Right ventricle myocardium inferior (tissue), 1 donor: ENCODE measurements at places on chromosomes 2 and 18.

GRCh38 chr2:160169471-160169870 is 30.6 kb downstream of the ITGB6 start:
- no peak for DNase-seq

DNA sequence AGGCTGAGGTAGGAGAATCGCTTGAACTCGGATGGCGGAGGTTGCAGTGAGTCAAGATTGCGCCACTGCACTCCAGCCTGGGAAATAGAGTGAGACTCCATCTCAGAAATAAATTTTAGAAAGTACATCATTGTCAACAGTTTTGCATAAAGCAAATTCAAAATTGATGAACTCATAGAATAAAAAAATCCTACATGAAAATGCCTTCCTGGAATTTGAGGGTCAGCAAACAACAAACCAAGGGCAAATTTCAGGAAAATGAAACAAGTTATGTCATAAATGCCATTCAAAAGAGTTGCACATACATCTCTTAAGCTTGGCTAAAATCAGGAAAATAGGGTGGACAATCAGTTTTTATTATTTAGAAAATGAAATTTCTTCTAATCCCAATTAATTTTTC is 45.1 kb downstream of the COL5A2 start:
- DNase-seq = no peak

- no peak for DNase-seq
Measured at GRCh38 chr18:12928641-12929040, 19.2 kb upstream of the SEH1L start.

- DNase-seq = no peak
Measured at GRCh38 chr2:188414869-188415753, 123.4 kb downstream of the GULP1 start.

DNA sequence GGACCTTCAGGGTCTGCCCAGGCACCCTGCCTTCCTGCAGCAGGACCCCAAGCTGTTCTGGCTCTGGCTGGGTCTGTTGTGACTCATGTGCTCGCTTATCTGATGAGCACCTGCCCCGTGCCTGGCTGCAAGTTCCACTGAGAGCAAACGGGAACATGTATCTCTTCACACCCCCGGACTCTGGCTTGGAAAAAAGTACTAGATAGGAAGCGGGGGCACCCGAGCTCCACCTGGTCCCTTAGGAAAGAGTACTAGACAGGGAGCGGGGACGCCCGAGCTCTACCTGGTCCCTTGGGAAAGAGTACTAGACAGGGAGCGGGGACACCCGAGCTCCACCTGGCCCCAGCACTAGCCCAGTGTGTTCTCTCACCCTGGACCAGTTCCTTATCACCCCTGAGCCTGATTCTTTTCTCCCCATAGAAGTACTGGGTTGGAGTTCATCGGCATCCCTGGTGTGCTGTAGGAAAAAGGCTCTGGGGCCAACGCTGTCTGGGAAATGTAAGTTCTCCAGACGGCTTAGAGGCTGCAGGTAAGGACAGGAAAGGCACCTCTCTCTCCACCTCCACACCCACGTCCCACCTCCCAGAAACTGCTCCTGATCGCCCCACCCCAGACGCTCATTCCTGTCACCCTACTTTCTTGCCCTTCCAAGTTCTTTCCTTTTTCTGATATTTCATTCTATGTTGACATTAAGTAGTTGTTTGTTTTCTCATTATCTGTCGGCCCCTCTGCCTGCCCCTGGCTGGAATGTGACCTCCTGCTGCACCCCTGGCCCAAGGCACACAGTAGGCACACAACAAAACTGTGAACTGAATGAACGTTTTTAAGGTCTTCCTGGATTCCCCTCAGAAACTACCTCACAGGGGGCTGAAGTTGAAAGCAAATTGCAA is 40.2 kb downstream of the HDAC4 start:
- no peak for DNase-seq

DNA sequence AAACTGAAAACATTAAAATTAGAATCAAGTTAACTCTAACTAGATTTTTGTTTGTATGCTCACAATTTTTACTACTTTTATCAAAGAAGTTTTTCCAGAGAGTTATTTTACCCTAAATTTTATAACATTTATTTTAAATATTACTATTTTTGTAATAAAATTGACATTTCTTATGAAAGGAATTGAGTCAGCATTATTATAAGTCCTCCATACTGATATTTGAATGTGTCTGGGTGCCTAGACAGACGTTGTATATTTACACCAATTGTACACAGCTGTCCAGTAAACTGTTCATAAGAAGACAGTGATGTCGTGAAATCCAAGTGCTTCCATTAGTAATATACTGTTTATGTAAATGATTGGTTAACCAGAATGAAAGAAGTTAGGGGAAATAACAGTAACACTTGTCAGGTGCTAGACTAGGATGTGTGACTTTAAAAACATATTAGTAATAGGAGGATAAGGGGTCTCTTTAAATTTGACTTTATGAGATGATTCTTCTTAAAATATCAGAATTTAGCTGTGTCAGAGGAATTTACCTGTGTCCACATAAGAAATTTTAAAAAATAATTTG is 73.7 kb downstream of the TANK start:
- DNase-seq = no peak

DNA sequence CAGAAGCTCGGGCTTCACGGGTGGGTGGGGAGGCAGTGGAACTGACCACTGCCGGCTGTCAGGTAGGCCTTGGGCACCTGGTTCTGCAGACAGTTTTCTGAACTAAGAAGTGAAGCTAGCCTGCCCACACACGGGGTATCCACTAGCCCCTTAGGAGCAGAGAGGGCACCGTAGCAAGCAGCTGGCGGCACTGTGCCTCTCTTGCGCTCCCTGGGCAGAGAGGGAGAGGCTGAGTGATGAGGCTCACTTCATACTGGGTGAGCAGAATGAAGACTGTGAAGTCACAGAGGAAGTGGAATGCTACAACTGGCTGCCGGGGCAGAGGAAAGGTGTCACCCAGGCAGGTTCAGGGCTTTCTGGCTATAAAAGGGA is 753 bp downstream of the ITPRIPL1 start:
- no peak for DNase-seq

DNA sequence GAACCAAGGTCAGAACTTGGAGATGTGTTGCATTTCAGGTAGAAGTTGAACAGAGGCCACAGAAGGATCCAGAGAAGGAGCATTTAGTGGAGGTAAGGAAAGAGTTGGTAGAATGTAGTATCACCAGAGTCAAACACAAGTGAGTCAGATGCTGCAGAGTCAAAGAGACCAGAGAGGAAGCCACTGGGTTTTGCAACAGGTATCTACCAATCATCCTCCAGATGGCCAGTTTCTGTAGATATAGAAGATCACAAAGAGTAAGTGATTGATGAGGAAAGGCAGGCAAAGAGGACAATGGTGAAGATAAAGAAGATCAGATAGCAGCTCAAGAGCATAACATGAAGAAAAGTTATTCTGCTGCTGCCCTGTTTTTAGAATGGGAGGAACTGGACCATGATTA is 75.9 kb downstream of the GTF3C3 start:
- no peak for DNase-seq

GRCh38 chr2:236899950-236900640 is 185.6 kb upstream of the COPS8 start:
- no peak for DNase-seq

DNA sequence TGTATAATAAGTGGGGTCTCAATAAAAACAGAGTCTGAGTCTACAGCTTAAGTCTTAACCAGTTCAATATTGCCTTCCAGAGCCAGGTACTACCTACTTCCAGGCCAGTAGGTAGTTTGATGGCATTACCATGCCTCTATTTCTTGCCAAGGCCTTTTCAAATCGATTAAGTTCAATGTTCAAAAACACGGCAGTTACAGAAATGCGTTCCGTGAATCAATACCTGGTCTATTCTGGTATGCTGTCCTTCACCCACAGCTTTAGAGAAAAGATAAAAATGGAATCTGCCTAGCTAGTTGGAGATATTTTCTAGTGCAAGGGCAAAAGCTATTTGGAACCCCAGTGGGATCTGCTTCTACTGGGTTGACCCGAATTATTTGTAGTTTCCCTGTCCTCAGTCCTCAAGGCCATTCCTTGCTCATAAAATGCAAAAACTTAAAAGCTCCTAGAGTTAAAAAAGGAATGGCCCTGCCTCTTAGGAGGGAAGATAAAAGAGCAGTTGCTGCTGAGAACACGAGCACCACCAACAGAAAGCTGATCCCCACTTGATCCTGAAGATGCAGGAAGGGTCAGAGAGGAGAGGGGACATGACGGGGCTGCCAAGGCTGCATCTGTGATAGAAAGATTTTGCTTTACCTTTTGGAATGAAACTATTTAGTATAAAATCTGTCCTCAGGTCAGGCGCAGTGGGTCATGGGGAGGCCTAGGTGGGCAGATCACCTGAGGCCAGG is 109.6 kb upstream of the SCG2 start:
- no peak for DNase-seq

DNA sequence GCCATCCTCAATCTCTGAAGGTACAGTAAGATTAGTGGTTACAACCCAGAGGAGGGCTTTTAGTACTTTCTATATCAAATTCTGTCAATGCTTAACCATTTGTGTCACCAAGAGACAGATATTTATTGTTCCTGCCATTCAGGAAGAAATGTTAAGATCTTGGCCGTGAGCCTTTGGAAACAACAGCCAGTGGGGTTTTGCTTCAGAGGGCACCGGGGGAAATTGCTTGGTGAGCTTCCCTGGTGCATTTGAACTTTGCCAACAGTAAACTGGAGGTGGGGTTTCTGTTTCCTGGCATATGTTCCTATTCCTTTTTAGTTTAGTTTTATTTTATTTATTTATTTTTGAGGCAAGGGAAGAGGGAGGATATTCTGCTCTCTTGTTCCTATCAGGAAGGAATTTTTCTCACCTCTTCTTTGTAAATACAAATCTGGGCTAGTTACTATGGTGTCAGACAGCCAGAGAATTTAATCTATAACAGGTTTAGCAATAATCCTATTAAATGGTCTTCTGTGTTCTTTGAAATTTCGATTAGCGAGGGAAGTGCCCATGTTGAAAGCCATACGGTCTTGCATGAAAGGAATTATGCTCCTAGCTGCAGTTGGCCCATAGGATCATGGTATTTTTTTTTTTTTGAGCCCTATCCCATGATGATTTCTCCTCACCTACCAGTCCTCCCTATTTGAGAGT is 95.7 kb downstream of the MAIP1 start:
- DNase-seq = no peak

DNA sequence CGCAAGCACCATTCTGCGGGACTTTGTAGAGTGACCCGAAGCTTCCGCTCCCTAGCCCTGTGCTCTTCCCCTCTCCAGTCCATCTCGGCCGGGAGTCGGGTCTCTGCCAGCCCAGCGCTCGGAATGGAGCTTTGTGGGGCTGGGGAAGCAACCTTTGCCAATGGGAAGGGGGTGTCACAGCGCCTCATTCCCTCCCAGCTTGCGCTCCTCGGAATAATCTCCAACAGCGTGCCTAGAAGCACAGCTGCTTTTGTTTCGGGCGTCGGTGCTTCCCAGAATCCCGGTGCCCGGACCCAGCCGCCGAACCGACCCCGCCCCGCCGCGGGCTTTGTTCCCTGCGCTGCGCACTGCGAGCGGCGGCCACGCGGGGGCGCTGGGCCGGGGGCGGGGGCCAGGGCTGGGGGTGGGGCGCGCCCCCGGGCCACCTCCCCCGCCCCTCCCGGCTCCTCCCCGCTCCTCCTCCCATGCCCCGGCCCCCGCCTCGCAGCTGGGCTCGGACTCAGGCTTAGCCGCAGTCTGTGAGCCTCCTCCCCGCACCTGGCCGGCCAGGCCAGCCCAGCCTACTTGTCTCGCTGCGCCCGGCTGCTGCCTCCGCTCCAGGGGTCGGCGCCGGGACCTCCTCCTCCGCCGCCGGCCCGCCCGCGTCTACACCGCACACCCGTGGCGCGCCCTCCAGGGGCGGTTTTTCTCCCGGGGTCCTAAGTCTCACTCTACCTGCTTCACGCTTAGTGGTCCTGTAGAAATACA is 77.7 kb upstream of the SMAD2 start:
- peak; percentile 84 for DNase-seq

- no peak for DNase-seq
Measured at GRCh38 chr18:74806700-74807416, 209.2 kb downstream of the ZNF407 start.

GRCh38 chr2:226915846-226916360 is 80.0 kb downstream of the RHBDD1 start:
- DNase-seq = no peak

- no peak for DNase-seq
Measured at GRCh38 chr18:75735291-75735690, 307.8 kb upstream of the SMIM21 start.

DNA sequence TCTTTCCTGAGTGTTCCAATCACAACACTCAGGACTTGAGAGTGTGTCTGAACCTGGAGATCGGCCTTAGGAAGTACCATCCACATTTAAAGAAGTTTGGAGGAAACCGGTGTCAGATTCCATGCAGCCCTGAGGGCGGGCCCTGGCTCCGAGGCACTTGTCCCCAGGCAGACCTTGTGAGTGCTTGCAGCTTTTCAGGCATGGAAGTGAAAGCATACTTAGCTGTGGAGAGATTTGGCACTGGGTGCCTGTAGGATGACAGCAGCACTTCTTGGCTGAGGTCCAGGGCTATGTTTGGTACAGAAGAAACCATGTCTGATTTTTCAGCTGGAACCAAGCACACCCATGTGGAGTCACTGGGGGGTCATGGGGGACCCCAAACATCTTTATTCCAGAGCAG is 230.8 kb downstream of the SEPTIN10 start:
- peak; percentile 77 for DNase-seq

- no peak for DNase-seq
Measured at GRCh38 chr18:76376668-76377358, 118.2 kb downstream of the ZNF516 start.

DNA sequence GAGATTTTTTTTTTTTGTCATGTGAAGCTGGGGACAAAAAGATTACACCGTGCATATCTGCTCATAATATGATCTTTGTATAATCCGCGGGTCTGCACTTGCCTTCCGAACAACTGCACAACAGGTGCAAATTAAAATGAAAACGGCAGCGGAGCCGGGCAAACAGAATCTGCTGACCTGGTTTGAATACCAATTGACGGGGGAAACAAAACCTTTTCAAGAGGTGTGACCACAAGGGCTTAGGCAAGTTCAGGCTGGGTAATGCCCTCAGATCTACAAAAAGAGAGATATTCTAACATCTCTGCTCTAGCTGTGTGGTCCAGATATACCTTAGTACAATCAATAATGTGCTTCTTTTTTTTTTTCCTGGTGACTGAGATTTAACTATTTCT is 88.5 kb downstream of the ZEB2 start:
- no peak for DNase-seq

GRCh38 chr2:23390152-23390551 is 5.2 kb downstream of the KLHL29 start:
- no peak for DNase-seq

DNA sequence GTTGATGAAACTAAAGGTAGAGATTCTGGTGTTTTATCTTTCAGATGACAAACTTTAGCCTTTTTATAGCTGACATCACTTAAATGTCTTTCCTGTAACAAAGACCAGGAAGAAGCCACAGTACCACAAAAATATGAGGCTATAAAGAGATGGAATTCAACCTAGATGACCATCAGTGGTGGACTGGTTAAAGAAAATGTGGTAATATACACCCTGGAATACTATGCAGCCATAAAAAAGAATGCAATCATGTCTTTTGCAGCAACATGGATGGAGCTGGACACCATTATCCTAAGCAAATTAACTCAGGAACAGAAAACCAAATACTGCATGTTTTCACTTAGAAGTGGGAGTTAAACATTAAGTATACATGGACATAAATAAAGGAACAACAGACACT is 18.3 kb upstream of the HNRNPLL start:
- DNase-seq = no peak

- peak; percentile 83 for DNase-seq
Measured at GRCh38 chr18:11981543-11982366, 448 bp downstream of the IMPA2 start.
